ENCODE measurements at places on chromosomes 7 and 10. TPM values are rescaled to one million over a fixed set of nuclear protein-coding genes. Genes with fewer than 3 reads are reported as not detected.

DNA sequence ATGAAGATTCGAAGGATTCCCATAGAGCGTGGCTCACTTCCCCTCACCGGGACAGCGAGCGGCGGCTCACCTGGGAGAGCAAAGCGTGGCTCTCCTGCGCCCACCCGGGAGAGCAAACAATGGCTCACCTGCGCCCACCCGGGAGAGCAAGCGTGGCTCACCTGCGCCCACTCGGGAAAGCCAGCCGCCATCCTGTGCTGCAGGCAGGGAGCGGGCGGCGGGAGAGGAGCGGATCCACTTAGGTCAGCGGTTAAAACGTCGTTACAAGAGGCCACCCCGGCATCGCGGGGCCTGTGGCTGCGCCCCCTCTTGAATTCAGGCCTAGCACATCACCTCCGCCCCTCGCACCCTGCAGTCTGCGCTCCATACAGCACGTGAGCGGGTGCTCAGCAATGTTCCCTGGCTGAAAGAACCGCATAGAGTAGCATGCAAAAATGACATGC, 461 bp upstream of the FIGNL1 start:
- peak; percentile 33 for DNase-seq

GRCh38 chr7:38889872-38890432, 19.0 kb downstream of the VPS41 start:
- no peak for DNase-seq

- DNase-seq, result no peak
Observed at GRCh38 chr7:47556511-47557180, 25.3 kb downstream of the TNS3 start.

Gene NUTM2E
- not detected for total RNA-seq

Gene THSD7A
- not detected for total RNA-seq

Gene PDLIM1
- 0.92 TPM for total RNA-seq

DNA sequence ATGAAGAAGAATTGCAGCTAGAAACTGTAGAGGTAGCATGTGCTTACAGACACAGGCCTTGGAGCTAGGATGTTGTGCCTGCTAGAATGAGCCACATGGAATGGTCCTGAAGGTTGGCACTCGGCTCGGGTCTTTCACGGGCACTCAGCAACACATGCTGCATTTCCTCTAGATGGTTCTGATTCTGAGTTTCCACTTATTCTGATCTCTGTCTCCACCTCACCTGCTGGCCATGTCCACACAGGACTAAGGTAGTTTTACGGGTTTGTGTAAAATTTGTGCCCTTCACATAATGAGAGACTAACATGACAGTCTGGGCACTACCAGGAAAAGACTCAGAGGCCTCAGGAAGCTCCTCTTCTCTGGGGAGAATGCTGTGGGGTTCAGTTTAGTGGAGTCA, 444.8 kb upstream of the MKI67 start:
- DNase-seq, result no peak

DNA sequence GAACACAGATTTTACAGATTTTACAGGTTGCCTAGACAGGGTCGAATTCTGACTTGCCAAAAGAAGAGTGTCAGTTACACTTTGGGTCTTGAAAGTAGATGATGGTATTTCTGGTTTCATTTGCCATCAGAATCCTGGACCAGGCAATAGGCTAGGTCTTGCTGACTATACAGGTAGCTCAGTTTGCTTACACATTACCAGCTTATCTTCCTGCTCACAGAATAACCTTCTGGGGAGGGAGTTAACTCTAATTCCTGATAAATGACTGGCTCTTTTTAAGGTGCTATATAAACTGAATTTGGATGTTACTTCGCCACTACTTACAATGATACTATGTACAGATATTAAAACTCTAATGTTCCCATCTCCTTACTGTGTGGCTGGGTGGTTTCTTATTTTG, 39.8 kb downstream of the GBF1 start:
- DNase-seq, result no peak

- DNase-seq, result no peak
Observed at GRCh38 chr7:73885975-73886798, 25.2 kb downstream of the TMEM270 start.

DNA sequence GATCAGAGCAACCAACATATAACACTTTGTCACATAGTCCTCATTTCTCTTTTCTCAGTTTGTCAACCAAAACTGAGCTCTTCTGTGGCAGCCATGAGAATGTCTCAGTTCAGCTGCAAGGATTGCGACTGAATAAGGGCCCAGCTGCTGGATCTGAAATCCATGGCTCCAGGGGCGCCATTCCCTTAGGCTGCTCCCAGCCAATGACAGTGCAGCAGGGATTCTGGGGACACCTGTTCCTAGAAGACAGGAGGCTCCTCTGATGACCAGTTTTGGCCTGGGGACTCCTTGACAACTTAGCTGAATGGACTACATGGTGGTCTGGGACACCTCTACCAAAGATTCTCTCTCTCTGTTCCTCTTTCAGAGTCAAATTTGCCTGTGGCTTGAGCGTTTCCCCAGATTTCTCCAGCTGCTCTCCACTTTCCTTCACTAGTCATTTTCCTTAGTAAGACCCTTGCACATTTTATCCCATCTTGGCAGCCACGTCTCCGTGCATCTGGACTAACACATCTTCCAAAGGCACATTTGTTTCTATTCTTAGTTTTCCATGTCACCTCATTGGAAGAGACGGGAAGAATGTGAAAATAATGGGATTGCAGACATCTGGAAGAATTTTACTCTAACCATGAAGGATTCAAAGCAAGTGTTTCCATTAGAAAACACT, 28.1 kb upstream of the KIF5B start:
- DNase-seq, result no peak

Gene LIPK
- not detected for total RNA-seq

Gene ADCYAP1R1
- total RNA-seq, result not detected

Gene LMOD2
- not detected for total RNA-seq

DNA sequence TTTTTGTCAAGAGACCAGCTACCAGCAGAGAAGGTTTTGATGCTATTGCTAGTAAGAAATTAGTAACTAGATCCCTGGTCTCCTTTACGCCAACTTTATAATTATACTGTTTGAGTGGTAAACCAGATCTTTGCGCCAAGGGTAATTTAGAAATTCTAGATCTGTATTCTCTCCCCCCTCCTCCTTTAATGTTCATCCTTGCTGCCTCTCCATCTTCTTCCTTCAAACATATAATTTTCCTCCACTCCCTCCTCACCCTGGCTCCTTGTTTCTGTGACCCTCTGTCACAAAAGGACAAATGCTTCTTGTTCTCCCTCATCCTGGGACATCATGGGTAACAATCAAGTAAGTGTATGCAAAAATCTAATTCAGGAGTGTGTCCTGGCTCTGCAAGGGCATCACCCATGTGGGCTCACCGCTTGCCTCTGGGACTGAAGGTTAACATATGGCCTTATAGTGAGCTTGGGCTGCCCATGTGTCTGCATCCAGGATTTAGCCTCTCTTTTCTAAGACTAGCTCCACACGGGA, 121.2 kb downstream of the BAMBI start:
- DNase-seq, result no peak

DNA sequence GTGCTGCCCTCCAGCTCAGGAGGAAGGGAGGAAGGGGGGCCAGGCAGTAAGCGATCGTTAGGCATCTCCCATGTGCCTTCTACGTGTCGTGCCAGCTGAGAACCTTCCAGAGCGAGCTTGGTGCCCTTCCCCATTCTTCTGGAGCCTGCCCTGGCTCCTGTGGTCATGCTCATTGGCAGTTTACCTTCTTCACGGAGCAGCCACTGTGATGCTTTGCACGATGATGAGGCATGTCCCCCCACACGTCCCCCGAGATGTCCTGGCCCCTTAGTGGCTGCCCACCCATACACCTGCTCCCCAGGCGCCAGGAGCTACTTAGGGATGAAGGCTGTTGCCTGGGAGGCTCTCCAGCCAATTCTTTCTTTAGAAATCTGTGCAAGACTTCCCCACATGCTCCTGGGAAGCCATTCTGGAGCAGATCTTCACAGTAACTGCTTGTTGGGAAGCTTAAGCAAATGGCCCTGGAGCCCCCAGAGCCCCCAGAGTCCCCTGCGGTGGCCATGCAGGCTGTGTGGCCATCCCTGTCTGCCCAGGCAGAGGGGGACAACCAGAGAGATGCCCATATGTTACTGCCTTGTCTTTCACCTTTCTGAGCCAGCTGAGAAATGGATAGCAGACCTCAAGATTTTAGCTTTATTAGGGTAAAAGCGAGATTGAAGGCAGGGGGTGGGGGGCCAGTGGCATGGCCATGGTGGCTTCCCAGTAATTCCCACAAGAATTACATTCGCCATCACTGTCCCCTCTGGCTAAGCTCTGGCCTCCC, 199.0 kb downstream of the EBF3 start:
- DNase-seq, result peak; percentile 4

- no peak for DNase-seq
Observed at GRCh38 chr7:214410-215212, 22.2 kb downstream of the FAM20C start.

DNA sequence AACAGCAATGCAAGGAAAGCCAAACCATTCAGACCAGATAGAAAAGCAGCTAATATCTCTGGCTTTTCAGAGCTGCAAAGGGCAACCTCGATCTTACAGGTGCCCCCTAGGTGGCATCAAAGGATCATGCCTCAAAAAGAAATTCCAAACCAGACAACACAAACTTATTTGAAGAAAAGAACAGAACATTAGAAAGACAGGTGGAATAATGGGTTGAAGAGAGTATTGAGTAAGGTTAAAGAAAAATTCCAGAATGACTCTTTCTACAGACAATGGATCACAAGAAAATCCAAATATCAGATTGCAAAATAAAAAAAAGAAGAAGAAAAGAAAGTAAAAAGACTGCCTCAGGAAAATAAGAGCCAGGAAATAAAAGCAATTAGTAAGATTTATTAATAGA, 213.7 kb downstream of the ELMO1 start:
- no peak for DNase-seq

Gene TAS2R3
- 0.59 TPM for total RNA-seq

Gene CARD11
- total RNA-seq, result 107 TPM

- DNase-seq, result no peak
Observed at GRCh38 chr7:105611856-105612775, 30.8 kb upstream of the EFCAB10 start.

- no peak for DNase-seq
Observed at GRCh38 chr10:34666008-34666704, 148.9 kb downstream of the PARD3 start.

Gene ADAM8
- 160 TPM for total RNA-seq

Gene ANKRD30A
- total RNA-seq, result not detected

Gene CTBP2
- total RNA-seq, result 0.27 TPM

DNA sequence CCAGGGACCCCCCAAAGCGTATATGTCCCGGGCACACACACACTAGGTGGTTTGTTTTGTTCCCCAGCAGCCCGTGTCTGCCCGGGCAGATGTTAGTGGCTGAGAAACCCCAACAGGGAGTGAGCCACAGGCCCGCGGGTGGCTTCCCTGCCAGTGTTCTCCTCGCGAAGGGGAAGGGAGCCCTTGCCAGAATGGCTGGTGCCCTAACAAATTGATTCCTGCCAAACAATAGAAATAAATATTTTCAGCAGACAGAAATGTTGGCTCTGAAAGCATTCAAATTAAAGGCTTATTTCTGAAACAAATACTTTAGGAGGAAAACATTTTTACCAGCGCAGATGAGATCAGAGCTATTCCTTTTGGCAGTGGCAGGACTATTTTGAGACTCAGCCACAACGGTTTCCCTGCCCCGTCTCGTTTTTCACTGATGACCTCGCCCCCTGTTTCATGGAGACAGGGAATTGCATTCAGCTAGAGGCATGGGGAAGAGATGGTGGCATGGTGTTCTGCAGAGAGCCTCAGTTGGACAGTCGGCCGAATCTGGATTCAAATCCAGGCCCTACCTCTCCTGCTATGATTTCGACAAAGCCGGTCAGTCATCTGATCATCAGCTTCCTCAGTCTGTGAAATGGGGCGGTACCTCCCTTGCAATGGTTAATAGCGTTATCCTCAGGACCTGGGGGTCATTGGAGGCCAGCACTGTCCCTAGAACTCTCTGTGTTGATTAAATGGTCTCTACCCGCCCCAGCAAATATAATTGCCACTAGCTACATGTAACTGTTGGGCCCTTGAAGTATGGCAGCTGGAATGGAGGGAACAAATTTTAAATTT, 84.5 kb downstream of the CUX1 start:
- no peak for DNase-seq

DNA sequence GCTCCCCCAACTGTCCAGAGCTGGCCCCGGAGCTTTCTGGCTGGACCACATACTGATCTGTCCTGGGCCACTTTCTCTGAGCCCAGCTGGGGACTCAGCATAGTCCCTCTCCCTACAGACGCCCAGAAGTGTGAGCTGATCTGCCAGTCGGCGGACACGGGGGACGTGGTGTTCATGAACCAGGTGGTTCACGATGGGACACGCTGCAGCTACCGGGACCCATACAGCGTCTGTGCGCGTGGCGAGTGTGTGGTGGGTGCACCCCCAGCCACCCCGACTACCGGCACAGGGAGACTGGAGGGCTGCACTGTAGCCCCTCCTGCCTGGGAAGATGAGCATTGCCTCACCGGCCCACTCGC, 41.8 kb downstream of the TBATA start:
- DNase-seq, result no peak

Gene ADRB1
- total RNA-seq, result not detected

GRCh38 chr10:61793760-61794703, 107.5 kb upstream of the ARID5B start:
- DNase-seq, result no peak

Gene EPDR1
- total RNA-seq, result 0.69 TPM

Gene CFAP70
- 0.80 TPM for total RNA-seq

DNA sequence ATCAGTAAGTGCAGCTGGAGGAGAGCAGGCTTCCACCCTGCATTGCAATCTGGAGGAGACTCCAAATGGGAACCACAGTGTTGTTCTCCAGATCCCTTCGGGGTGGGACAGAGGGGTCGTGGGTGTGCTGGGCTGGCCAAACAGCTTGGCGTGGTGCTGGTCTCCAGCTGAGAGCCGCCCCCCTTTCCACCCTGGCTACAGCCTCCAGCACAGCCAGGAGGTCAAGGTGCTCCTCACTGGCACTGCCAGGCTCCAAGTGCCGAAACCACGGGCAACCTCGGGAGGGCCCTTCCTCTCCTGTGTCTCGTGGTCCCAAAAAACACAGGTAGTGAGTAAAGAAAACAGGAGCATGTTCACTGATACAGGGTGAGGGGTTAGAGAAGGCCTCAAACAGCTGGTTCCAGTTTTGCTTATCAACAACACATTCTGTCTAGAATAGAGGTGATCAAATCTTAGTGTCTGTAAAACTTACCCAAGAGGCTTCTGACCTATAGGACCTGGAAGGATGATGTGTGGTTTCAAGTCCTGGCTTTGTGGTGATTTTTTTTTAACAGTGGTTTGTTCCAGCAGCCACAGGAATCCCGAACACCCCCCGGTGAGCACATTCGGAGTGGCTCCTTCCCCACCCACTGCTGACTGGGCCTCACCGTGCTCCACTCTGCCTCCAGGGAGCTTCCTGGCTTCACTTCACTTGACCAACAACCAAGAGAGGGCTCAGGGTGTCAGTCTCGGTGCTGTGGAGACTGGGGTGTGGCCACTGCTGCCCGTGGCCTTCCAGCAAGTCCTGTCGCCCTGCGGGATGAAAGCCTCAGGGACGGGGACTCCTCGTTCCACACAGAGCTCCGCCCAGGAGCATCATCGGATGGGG, 31.2 kb upstream of the EN2 start:
- DNase-seq, result no peak
